Activated naive CD4-positive, alpha-beta T cell treated with anti-CD3 and anti-CD28 coated beads for 36 hours (primary cell): ENCODE measurements at places on chromosomes 2 and 18. TPM values are rescaled to one million over a fixed set of nuclear protein-coding genes. Genes with fewer than 3 reads are reported as not detected.

DNA sequence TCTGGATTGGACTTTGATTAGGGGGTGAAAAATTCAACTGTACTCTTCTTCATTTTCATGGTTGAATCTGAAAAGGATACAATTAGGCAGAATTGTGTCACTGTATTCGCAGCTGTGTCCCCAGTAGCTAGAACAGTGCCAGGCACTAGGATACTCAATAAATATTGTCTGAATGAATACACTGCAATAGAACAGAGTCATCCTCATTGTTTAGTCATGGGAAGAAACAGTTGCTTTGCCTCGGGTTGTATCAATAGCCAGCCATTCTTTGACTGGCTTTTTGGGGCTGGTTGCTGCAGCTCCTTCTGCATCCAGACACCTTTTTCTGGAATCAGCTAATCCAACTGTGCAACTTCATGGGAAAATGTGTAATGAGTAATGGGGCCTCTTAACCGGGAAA is 18.1 kb upstream of the DYNC1I2 start:
- no peak overlapping the region for H3K4me3 ChIP-seq
- no peaks in the 10 kb centered on the region for H3K4me1 ChIP-seq
- no peaks in the 10 kb centered on the region for H3K36me3 ChIP-seq

- DNase-seq: peak; percentile 75
- H3K36me3 ChIP-seq: peaks cover 1% of the 10 kb centered on the region
- H3K4me1 ChIP-seq: peaks cover 15% of the 10 kb centered on the region
Measured at GRCh38 chr2:112121682-112122254, 16.4 kb upstream of the FBLN7 start.

- DNase-seq: no peak
- no peaks in the 10 kb centered on the region for H3K4me1 ChIP-seq
- H3K27ac ChIP-seq: no peak overlapping the region
- no peak overlapping the region for H3K4me3 ChIP-seq
- H3K36me3 ChIP-seq: peaks cover 18% of the 10 kb centered on the region
- no peaks in the 10 kb centered on the region for H3K27me3 ChIP-seq
Measured at GRCh38 chr2:151791545-151791944, 36.7 kb downstream of the ARL5A start.

GRCh38 chr2:157106950-157107349 is 150.6 kb upstream of the GALNT5 start:
- H3K27ac ChIP-seq: no peak overlapping the region
- no peaks in the 10 kb centered on the region for H3K4me1 ChIP-seq
- DNase-seq: no peak
- H3K27me3 ChIP-seq: peaks cover 4% of the 10 kb centered on the region
- H3K36me3 ChIP-seq: no peaks in the 10 kb centered on the region
- H3K4me3 ChIP-seq: no peak overlapping the region

GRCh38 chr2:20585359-20585709 is 65.6 kb downstream of the HS1BP3 start:
- H3K27ac ChIP-seq: no peak overlapping the region
- no peaks in the 10 kb centered on the region for H3K27me3 ChIP-seq
- no peak for DNase-seq
- no peak overlapping the region for H3K4me3 ChIP-seq

Gene BUB1
- 107 TPM for total RNA-seq

GRCh38 chr2:63755965-63756364 is 85.7 kb upstream of the UGP2 start:
- H3K4me1 ChIP-seq: no peaks in the 10 kb centered on the region
- H3K27ac ChIP-seq: no peak overlapping the region
- peaks cover 4% of the 10 kb centered on the region for H3K27me3 ChIP-seq

DNA sequence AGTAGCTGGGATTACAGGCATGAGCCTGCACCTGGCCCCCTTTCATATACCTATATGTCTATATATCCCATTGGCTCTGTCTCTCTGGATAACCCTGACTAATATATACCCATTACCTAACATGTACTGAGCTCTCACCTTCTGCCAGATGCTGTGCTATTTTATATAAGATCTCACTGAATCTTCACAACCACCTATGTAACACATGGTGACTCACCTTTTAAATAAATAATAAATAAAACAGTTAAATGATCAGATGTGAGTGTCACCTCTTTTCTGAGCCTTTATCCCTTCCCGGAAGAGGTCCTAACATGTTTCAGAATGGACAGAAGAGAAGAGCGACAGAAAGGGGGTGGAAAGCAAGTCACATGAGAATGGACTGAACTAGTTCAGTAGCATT is 123.1 kb downstream of the SPIRE1 start:
- H3K36me3 ChIP-seq: no peaks in the 10 kb centered on the region
- H3K4me1 ChIP-seq: no peaks in the 10 kb centered on the region
- H3K27me3 ChIP-seq: peaks cover 2% of the 10 kb centered on the region
- no peak overlapping the region for H3K4me3 ChIP-seq
- no peak overlapping the region for H3K27ac ChIP-seq

- peaks cover 52% of the 10 kb centered on the region for H3K4me1 ChIP-seq
- peak; percentile 80 for DNase-seq
- H3K4me3 ChIP-seq: no peak overlapping the region
- H3K27ac ChIP-seq: peak overlapping the region; percentile 89
- no peaks in the 10 kb centered on the region for H3K36me3 ChIP-seq
Measured at GRCh38 chr2:60818272-60818671, 62.2 kb downstream of the PAPOLG start.

- DNase-seq: peak; percentile 10
Measured at GRCh38 chr18:23689616-23690504, 607 bp downstream of the LAMA3 start.

DNA sequence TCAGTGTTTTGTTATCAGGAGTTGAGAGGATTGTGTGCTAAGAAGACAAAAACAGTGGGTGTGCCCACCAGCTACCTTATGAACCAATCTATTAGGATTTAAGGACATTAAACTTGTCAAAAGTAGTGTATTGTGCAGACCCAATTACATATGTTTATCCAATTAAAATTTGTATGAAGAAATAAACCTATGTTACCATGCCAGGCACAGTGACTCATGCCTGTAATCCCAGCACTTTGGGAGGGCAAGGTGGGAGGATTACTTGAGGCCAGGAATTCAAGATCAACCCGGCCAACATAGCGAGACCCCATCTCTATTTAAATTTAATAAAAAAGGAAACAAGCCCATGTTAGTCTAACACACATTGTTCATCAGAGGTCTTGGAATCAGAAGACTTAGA is 162.2 kb downstream of the IRS1 start:
- no peak for DNase-seq
- no peak overlapping the region for H3K4me3 ChIP-seq
- no peaks in the 10 kb centered on the region for H3K4me1 ChIP-seq
- no peak overlapping the region for H3K27ac ChIP-seq

GRCh38 chr18:48470484-48471180 is 61.4 kb upstream of the ZBTB7C start:
- no peaks in the 10 kb centered on the region for H3K4me1 ChIP-seq
- no peak for DNase-seq
- H3K27me3 ChIP-seq: peaks cover 23% of the 10 kb centered on the region

- H3K36me3 ChIP-seq: no peaks in the 10 kb centered on the region
- H3K27ac ChIP-seq: no peak overlapping the region
- DNase-seq: no peak
- no peaks in the 10 kb centered on the region for H3K27me3 ChIP-seq
- no peaks in the 10 kb centered on the region for H3K4me1 ChIP-seq
- H3K4me3 ChIP-seq: no peak overlapping the region
Measured at GRCh38 chr2:83081826-83082690, 1377.0 kb downstream of the SUCLG1 start.

Gene RAB3GAP1
- total RNA-seq: 59.7 TPM

- no peak for DNase-seq
- H3K4me1 ChIP-seq: no peaks in the 10 kb centered on the region
- H3K36me3 ChIP-seq: no peaks in the 10 kb centered on the region
- no peaks in the 10 kb centered on the region for H3K27me3 ChIP-seq
- no peak overlapping the region for H3K27ac ChIP-seq
Measured at GRCh38 chr2:5594249-5594695, 97.9 kb upstream of the SOX11 start.

Gene BOLL
- 0.12 TPM for total RNA-seq

GRCh38 chr2:166784296-166784946 is 103.9 kb upstream of the XIRP2 start:
- H3K4me1 ChIP-seq: peaks cover 2% of the 10 kb centered on the region
- H3K36me3 ChIP-seq: no peaks in the 10 kb centered on the region
- DNase-seq: no peak
- H3K27ac ChIP-seq: no peak overlapping the region
- H3K4me3 ChIP-seq: no peak overlapping the region

- H3K27me3 ChIP-seq: peaks cover 20% of the 10 kb centered on the region
- H3K36me3 ChIP-seq: peaks cover 3% of the 10 kb centered on the region
- H3K4me1 ChIP-seq: peaks cover 14% of the 10 kb centered on the region
- no peak for DNase-seq
- no peak overlapping the region for H3K27ac ChIP-seq
Measured at GRCh38 chr2:241001413-241002274, 3.2 kb downstream of the SNED1 start.

- no peaks in the 10 kb centered on the region for H3K27me3 ChIP-seq
- no peak overlapping the region for H3K27ac ChIP-seq
- H3K4me3 ChIP-seq: no peak overlapping the region
- H3K4me1 ChIP-seq: peaks cover 11% of the 10 kb centered on the region
Measured at GRCh38 chr18:820591-821165, 8.6 kb upstream of the YES1 start.

Gene DYNC1I2
- total RNA-seq: 37.8 TPM

Gene PRKAG3
- total RNA-seq: not detected

- H3K27me3 ChIP-seq: peaks cover 8% of the 10 kb centered on the region
- no peaks in the 10 kb centered on the region for H3K36me3 ChIP-seq
- H3K4me3 ChIP-seq: no peak overlapping the region
- no peak overlapping the region for H3K27ac ChIP-seq
Measured at GRCh38 chr2:71843391-71843850, 304.2 kb downstream of the CYP26B1 start.

Gene PROC
- total RNA-seq: not detected

GRCh38 chr2:168671932-168672331 is 130.5 kb upstream of the NOSTRIN start:
- H3K4me1 ChIP-seq: peaks cover 13% of the 10 kb centered on the region
- no peak overlapping the region for H3K27ac ChIP-seq
- H3K36me3 ChIP-seq: peaks cover 9% of the 10 kb centered on the region

DNA sequence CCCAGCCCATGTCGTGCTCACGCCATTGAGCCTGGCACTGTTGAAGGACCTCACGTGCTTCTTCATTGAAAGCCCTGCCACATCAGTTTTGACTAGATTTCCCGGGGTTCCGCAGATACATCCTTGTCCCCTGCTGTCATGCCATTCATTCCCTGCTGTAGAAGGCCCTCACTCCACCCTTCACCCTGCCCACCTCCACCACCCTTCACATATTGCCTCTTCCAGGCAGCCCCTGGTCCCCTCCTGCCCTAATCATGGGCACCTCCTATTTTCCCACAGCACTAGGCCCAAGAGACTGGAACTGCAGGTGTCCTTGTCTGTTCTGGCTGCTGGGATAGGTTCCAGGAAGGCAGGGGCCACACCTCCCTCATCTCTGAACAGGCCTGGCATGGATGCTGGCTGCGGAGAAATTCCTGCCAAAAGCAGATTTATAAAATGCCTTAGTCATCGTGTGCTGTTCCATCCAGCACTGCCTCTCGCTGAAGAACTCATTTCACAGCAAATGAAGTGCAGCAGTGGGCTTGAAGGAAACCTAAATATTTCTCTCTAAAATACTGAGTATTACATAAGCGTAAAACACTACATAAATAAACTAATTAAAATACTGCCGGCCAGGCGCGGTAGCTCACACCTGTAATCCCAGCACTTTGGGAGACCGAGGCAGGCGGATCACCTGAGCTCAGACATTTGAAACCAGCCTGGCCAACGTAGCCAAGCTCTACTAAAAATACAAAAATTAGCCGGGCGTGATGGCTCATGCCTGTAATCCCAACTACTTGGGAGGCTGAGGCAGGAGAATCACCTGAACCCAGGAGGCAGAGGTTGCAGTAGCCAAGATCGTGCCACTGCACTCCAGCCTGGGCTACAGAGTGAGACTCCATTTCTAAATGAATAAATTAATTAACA is 38.4 kb downstream of the EIF4E2 start:
- DNase-seq: no peak
- no peak overlapping the region for H3K4me3 ChIP-seq
- H3K4me1 ChIP-seq: peaks cover 8% of the 10 kb centered on the region
- no peaks in the 10 kb centered on the region for H3K27me3 ChIP-seq
- H3K27ac ChIP-seq: no peak overlapping the region

DNA sequence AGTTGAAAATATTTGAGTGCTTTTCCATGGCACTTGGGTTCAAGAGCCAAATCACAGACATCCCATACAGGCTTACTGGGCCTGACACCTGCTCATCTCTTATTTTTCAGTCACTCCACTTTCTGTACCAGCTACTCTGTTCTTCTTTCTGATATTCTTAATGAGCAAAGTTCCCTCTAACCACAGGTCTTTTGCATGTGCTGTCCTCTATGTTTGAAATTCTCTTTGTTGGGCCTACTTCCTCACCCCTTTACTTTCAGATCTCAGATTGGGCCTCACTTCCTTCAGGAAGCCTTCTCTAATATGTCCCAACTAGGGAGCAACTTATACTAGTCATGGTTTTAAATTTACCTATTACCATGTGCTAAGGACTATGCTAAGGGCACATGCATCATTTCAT is 81.8 kb upstream of the RBMS1 start:
- no peaks in the 10 kb centered on the region for H3K4me1 ChIP-seq
- peaks cover 1% of the 10 kb centered on the region for H3K36me3 ChIP-seq
- no peak overlapping the region for H3K27ac ChIP-seq
- H3K4me3 ChIP-seq: no peak overlapping the region
- H3K27me3 ChIP-seq: no peaks in the 10 kb centered on the region
- DNase-seq: no peak

DNA sequence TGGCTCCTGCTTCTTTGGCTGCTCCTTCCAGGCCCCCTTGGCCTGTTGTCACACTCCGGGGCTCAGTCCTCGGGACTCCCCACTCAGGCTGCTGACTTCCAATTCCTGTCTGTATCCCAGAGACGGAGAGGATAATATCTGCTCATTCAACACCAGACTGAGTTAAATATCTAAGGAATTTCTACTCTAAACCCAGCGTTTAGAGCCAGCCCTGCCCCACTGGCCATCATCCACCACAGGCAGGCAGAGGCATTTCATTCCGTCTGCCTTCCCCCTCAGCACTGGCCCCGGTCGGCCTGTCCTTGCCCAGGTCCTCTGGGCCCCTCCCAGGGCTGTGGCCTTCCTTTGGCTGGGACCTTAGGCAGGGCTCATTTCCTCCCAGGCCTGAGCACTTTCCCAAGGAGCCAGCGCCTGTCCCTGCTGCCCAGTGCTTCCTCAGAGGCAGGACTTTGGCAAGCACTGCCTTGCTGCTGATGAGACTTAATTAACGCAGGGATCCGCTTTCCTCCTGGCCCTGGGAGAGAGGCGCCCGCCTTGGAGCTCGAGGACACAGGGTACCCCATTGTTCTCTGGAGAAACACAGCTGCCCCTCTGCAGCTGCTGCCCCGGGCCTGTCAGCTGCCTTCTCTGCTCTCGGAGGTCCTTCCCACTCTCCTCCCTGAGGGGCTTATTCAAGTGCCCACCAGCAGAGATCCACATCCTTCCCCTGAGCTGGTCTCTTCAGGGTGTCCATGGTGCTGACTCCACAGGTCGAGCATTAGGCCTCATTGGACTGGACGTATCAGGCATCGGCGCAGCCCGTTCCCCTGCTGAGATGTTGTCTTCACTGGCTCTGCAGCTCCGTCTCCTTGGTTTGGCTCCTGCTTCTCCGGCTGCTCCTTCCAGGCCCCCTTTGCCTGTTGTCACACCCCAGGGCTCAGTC is 42.8 kb downstream of the ATOH8 start:
- H3K4me3 ChIP-seq: no peak overlapping the region
- no peaks in the 10 kb centered on the region for H3K27me3 ChIP-seq
- DNase-seq: no peak
